ENCODE measurements at places on chromosomes 16 and 17.

DNA sequence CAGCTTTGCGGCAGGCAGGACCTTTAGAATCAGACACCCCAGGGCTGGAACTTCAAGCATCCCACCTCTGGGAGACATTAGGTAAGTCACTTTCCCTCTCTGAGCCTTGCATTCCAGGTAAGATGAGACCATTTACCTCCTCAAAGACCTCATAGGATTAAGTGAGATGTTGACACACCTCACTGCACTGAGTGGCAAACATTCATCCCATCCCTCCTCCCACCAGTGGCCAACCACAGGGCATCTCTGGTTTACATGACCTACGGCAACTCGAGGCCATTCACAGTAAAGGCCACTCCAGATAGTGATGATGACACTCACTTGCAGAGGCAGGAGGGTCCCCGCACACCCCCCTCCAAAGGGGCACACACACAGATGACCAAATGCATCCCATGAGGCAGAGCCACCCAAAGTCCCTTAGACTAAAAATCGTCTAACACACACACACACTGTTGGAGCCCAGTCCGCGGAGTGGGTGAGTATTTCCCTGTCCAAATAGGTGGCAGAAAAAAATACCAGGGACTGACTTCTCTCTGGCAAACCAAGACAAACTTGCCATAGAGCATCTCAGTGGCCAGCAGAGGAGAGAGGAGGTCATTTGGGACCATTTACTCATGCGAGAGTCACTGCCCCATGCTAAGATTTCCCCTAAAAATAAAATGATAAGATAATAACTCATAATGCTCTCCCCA is 454.9 kb downstream of the SOX9 start:
- DNase-seq = no peak

GRCh38 chr17:8673612-8674011 is 43.1 kb upstream of the MYH10 start:
- DNase-seq = no peak

- no peak for DNase-seq
Observed at GRCh38 chr17:731644-732066, 741 bp upstream of the TLCD3A start.

DNA sequence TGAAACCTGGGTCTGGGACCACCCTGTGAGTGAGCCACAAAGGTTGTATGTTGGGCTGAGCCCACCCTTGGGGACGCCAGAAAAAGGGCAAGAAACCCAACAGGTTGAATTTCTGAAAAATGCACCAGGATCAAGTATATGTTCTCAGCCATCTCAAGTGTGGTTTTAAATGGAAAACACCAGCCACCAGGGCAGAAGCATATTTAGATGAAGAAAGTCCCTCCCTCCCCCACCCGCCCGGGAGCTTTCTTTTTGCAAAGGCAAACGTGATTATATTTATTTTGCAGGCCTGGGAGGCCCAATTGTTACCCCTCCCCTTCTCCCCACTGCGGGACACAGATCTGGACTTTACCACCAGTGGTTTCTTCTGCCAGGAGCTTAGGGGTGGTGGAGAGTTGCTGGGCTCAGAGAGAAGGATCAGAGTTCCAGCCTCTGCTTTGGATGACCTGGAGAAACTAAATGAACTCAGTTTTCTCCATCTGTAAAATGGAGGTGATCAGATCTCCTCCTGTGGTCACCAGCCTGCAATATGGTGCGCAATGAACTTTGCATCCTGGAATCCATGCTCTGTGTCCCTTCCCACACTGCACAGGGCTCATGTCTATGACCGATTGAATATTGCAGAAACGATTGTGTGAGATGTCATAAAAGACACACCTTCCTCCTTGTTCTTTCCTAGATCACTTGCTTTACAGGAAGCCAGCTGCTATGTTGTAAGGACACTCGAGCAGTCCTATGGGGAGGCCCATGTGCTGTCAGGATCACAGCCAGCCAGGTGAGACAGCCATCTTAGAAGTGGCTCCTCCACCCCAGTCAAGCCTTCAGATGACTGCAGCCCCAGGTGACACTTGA is 21.0 kb upstream of the NGFR start:
- DNase-seq = no peak

DNA sequence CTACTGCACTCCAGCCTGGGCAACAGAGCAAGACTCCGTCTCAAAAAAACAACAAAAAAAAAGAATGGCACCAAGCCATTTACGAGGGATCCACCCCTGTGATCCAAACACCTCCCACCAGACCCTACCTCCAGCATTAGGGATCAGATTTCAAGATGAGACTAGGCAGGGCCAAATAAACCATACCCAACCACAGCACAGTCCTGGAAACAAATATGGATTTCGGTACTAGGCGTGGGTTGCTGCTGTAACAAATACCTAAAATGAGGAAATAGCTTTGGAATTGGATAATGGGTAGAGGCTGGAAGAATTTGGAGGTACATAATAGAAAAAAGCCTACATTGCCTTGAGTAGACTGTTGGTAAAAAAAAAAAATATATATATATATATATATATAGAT is 49.1 kb downstream of the MMP15 start:
- DNase-seq = no peak

DNA sequence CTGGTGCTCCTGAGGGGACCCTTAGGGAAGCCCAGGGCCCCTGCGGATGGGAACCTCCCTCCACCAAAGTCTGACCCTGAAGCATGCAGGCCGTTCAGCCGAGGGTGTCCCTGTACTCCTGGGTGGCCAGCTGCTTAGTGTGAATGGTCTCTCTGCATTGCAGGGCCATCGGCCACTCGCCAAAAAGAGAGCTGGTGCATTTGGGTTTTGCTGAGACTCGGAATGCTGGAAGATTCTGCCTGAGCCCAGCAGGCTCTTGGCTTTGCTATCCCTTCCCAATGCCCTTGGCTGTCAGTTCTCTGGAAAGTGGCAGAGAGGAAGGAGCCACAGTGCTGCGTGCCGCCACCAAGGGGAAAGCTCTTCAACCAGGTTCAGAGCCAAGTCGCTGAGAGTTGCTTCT is 2.8 kb downstream of the MEOX1 start:
- DNase-seq = no peak

GRCh38 chr16:88719267-88719932 is 13.1 kb downstream of the CTU2 start:
- DNase-seq = no peak

DNA sequence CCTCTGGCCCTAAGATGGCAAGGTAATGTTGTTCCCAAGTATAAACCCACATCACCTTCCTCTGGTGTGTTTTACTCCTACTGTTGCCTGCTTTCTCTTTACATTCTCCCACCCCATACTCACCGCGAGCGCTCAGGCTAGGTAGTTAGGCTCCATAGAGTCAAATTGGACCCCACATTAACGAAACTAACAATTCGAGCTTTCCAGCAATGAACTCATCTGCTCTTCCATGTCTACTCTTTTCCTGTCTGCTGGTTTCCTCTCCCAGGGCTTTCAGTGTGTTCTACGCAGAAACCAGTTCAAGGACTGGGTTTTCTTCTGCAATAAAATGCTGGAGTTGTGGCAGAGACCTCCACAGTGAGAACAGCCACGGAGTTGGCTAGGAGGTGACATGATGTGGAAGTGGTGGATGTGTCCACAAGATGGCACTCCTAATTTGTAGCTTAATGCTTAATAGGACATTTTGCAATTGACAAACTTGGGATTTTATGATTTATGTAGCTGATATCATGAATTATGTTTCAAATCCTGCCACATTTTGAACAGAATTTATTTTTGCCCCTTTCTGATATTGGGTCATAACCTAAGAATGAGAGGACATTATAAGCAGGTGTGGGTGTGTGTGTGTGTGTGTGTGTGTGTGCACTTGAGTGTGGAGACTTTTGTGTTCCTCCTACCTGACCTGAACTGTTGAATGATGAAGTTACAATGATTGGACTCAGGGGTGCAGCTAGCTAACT is 2.2 kb upstream of the UQCRC2 start:
- DNase-seq = no peak

All from CMK (cell line).